ENCODE measurements at places on chromosomes 6 and 20. TPM values are rescaled to one million over a fixed set of nuclear protein-coding genes. Genes with fewer than 3 reads are reported as not detected.
A peak's percentile ranks its signal among the peaks of the same experiment; 100 is the strongest.

- H3K36me3 ChIP-seq: no peaks in the 10 kb centered on the region
- H3K27me3 ChIP-seq: peaks cover 28% of the 10 kb centered on the region
- no peak overlapping the region for H3K4me3 ChIP-seq
- no peak overlapping the region for H3K27ac ChIP-seq
- DNase-seq: no peak
These were observed 28.3 kb downstream of the PCK1 start for GRCh38 chr20:57589123-57589727.

FOXP4 gene
- polyA plus RNA-seq: 1.3 TPM

GRCh38 chr6:6661684-6662083 is 73.2 kb downstream of the LY86 start:
- H3K4me1 ChIP-seq: peaks cover 26% of the 10 kb centered on the region
- no peaks in the 10 kb centered on the region for H3K27me3 ChIP-seq
- peak overlapping the region; percentile 76 for H3K27ac ChIP-seq
- no peak for DNase-seq
- no peak overlapping the region for H3K4me3 ChIP-seq

GRCh38 chr6:127301199-127301700 is 34.6 kb downstream of the RNF146 start:
- H3K27ac ChIP-seq: no peak overlapping the region
- H3K4me1 ChIP-seq: peaks cover 33% of the 10 kb centered on the region
- H3K4me3 ChIP-seq: no peak overlapping the region
- H3K27me3 ChIP-seq: no peaks in the 10 kb centered on the region
- DNase-seq: no peak
